Esophagus squamous epithelium (tissue), 5 donors: ENCODE measurements at places on chromosomes 2 and 18.

DNA sequence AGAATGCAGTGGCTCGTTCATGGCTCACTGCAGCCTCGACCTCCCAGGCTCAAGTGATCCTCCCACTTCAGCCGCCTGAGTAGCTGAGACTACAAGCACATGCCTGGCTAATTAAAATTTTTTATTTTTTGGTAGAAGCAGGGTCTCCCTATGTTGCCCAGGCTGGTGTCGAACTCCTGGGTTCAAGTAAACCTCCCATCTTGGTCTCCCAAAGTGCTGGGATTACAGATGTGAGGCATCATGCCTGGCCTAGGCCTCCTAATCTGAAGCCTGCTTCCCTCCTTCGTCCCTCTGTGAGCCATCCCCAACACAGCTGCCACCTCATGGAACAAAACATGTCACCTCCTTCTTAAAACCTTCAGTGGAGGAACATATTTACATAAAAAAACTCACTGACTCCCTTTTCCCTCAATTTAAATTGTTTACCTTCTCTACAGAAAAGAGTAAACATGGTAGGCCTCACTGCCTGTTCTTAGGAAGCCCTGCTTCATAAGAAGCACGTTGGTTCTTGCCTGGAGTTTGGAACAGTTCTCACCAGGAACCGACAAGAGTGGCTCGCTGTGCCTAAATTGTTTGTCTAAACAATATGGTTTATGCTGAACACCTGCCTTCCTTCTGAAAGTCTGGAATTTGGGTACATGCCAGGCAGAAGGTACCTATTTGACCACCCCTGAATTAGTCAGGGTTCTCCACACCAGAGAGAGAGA is 12.1 kb upstream of the RHOB start:
- DNase-seq: no peak

DNA sequence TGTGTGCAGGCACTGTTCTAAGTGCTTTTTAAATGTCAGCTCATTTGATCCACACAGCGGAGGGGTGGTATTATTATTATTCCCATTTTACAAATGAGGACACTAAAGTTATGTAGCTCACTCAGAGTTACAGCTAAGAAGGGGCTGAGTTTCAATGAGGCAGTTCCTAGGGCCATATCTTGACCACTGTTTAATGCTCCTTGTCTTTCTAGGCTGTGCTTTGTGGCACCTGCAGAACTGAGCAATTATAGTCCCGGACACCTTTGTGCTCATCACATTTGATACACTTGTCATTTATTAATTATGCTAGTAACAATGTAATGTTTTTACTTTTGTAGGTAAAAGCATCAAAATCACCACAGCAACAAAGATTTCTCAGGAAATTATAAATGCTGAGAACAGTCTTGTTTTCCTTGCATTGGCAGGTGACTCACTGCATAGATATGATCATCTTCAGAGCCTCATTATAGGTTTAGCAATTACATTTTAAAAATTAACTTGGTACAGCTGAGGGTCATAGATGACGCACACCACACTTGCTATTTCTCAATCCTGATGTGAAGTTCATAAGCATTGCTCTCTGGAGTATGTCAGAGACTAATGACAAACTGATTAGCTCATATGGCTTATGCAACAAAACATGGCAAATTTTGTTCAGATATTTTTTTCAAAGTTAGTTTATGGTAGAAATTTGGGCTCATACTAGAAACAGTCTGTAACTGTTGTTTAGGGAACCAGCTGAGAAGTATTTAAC is 366.8 kb downstream of the TGIF1 start:
- no peak for DNase-seq

GRCh38 chr2:68363721-68364120 is 1.4 kb upstream of the PLEK start:
- no peak for DNase-seq

DNA sequence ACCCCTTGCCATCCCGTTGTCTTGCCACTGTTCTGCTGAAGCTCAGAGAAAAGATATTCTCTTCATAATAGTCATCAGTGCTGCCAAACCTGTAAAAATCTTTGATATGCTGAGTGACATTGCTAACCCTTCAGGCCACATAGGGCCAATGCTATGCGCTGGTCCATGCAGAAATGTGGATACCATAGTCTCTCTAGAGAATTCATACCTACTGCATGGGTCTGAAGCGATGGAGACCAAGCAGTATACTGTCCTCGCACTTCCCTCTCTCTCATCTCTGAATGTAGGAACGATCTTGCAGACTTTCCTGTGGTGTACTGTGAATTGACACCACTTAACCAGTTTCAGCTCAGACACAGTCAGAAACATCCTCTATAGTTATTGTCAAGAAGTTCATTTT is 17.9 kb upstream of the ANKRD44 start:
- DNase-seq: no peak

DNA sequence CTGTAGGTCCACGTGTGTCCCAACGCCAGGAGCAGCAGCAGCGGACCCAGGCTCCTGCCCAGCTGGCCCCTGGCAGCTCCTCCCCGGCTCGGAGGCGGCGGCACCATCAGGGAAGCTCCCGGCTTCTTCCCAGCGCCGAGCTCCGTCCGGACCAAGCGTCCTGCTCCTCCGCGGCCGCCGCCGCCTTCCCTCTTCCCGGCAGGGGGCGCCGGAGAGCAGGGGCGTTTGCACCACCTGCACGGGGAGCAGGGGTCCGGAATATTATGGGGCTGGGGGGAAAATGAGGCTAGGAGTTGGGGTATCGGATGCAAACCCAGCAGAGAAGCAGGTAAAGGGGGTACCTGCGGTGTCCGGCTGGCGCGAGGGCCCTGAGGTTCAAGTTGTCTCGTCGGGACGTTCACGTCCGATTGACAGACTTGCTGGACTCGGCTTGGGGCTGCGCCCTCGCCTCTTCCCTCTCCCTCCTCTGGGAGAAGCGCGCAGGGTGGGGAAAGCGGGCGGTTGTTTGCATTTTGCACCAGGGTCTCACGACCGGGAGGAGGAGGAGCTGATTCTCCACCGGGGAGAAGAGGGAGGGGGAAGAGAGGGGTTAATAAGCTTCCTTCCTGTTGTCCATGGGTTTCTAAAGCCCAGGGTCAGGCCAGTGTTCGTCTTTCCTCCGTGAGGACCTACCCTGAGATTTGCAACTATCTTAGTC is at the start of gene CCBE1:
Gene CCBE1, minus strand, starts transcription at position 188 of the 697 bp plus-strand sequence.
- DNase-seq: no peak

DNA sequence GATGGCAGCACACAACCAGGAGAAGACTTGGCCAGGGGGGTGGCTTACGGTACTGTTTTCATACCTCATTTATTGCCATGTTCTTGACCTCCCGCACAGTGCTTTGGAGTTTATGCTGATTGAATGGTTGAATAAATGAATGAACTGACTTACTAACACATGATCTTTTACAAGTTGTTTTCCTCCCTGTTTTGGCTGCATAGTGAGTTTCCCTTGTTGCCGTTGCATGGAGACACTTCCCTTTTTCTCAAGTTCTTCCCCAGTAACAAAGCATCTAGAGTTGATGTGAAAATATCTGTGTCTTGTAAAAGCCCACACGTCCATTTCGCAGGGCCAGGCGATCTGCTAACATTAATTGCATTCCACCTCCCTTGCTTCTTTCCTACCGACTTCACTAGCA is 35.7 kb upstream of the RAB1A start:
- no peak for DNase-seq

GRCh38 chr2:70471129-70471528 is 82.5 kb downstream of the TGFA start:
- no peak for DNase-seq

DNA sequence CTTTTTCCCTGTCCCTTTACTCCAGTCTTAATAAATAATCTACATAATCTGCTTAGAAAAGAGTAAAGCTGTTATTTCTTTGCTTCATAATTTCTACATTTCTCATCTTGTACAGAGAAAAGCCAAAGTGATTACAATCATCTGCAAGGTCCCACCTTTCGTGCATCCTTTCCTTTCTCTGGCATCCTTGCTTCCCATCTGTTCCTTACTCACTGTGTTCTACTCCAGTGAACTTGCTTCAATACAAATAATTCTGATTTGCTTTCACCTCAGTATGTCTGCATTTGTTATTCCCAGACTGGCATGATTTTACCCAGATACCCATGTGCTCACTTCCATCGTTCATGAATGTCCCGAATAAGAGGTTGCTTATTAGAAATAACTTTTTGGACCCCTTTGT is 99.4 kb upstream of the DSEL start:
- DNase-seq: no peak

GRCh38 chr2:39772086-39772811 is 6.8 kb downstream of the THUMPD2 start:
- DNase-seq: no peak

DNA sequence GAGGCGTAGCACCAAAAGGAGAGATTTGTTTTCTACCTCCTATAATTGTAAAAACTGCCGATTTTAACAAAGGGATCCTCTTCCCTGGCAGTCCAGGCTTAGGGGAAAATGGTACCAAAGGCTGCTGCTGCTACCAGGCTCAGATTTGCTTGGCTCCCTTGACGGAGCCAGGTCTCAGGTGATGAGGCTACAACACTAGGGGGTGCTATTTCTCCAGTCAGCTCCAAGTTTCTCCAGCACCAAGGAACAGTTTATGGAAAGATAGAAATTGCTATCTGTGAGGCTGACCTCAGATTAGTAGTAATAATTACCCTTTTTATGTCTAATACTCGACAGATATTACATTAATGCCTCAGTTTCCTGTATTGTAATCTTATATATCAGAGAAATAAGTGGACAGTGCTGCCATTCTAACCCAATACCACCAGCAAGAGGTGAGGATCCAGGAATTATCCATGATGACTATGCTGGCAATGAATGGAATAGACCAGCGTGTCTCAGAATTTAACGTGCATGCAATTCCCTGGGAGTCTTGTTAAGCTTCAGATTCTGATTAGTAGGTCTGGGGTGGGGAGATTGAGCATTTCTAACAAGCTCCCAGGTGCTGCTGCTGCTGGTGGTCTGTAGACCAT is 111.3 kb downstream of the ESCO1 start:
- no peak for DNase-seq

GRCh38 chr18:58861861-58862301 is 2.8 kb upstream of the ZNF532 start:
- no peak for DNase-seq

- DNase-seq: no peak
These were observed 356.2 kb downstream of the KCNJ3 start for GRCh38 chr2:155054712-155055111.

GRCh38 chr18:48139431-48140347 is 209.2 kb upstream of the SMAD2 start:
- DNase-seq: no peak

- no peak for DNase-seq
These were observed 261.3 kb upstream of the MEIS1 start for GRCh38 chr2:66173645-66174044.

DNA sequence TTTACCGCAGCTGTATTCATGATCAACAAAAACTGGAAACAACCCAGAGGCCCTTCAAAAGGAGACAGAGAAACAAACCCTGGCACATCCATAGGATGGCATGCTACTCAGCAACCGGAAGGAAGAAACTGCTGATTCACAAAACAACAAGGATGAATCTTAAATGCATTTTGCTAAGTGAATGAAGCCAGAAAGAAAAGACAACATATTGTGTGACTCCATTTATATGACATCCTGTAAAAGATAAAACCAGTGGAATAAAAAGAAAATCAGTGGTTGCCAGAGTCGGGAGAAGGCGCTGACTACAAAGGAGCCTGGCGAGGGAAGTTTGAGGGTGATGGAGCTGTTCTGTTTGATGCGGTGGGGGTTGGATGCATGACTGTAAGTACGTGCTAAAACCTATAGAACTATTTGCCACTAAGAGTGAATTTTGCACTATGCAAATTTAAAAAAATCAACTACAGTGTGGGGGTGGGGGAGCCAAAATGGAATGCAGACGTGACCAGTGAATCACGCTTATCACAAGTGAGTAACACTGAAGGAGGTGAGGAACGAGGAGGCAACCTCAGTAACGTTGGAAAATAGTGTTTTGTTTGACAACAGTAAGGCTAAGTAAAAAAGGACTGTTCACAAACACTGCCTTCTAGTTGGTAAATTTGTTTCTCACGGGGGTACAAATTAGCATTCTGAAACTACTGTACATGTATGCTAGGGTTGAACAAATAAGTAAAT is 108.9 kb downstream of the INHBB start:
- no peak for DNase-seq

DNA sequence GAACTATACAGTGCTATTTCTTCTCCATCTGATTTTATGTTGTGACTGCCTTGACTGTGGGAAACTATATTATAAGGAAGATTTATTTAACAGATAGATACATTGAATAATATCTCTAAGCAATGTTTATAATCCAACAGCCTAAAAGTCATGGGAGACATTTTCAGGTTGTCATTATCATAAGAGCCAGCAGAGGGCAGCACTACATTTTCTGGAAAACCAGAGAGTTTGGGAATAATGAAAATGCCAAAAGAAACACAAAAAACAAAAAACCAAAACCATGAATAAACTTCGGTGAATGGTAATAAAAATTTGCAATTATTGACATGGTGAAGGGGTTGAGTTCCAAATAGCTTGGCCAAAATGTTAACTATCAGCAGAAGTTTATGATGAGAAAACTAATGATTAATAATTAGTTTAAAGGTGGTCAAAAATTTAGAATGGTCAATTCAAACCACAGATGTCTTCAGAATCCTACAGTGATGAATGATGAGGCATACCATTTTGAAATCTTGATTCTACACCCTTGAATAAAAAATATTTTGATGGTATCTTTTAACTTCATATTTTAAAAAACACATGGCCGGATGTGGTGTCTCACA is 4.7 kb downstream of the EEF1B2 start:
- DNase-seq: no peak

DNA sequence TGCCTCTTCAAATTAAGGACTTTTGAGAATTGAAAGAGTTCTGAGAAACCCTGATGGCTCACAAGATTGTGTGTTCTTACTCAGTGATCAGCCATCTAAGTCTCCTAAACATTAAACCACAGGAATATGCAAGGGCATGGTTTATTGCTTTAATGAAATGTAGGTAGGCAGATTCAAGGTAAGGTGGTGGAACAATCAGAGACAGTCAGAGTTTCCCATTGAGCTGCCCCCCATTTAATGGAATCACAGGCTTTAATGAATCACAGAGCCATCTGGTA is 107.8 kb upstream of the LRATD1 start:
- no peak for DNase-seq

DNA sequence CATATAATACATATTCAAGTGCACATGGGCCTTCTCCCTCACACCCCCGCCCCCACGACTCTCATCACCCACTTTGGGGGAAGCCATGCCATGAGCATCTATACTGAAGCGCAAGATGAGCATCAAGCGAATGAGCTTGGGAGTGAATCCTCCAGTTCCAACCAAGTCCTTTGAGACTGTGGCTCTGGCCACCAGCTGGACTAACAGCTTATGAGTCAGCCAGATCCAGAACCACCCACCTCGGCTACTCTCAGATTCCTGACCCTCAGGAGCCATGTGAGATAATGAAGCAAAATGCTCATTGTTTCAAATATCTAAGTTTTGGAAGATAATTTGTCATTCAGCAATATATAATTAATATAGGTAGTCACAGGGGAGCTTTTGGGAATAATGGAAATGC is 22.2 kb upstream of the IL1RL1 start:
- no peak for DNase-seq

DNA sequence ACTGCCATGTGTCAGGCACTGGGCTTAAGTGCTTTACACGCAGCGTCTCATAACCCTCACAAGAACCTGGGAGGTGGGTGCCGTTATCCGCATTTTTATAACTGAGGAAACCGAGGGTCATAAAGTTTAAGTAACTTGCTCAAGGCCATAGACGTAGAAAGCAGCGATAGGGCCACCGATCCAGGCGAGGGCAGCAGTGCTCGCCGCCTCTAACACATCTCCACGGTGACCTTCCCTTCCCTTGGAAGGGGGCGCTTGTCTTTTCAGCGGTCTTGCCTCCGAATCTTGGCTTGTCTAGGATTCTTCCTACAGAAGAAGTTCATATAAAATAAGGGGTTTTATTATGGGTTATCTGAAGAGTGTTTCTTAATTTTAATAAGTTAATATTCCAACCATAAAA is 186.6 kb downstream of the GBX2 start:
- no peak for DNase-seq
